Breast epithelium (tissue), 4 donors: ENCODE measurements at places on chromosomes 1 and 21. TPM values are rescaled to one million over a fixed set of nuclear protein-coding genes. Genes with fewer than 3 reads are reported as not detected.

Gene TRIM67
- total RNA-seq = not detected

Gene PRPF38A
- total RNA-seq = 20.9 TPM

Gene ANKRD35
- 7.0 TPM for total RNA-seq

Gene GTF2B
- total RNA-seq = 37.4 TPM

DNA sequence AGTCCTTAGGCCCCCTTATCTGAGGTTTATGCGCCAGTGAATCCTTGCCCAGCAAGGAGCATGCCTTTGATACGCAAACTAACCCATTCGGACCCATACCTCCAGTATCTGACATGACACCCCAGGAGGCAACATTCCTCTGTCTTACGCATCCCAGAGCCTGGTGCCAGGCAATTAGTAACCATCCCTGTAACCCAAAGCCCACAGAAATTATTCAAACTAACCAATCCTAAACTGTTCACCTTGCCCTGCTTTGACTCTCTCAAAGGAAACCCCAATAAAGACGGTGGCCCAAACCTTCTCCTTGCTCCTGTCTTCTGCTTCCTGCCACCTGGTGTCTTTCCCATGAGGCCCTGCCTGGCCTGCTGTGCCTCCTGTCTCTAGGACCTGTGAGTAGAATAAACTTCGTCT, 36.4 kb downstream of the ZNF496 start:
- no peak overlapping the region for H3K4me3 ChIP-seq
- no peaks in the 10 kb centered on the region for H3K4me1 ChIP-seq
- no peak overlapping the region for H3K27ac ChIP-seq
- H3K36me3 ChIP-seq = no peaks in the 10 kb centered on the region
- H3K27me3 ChIP-seq = no peaks in the 10 kb centered on the region

- H3K27ac ChIP-seq = peak within 1 kb of the TSS; percentile 99
- H3K4me1 ChIP-seq = peaks cover 11% of the 10 kb centered on the region
- no peak within 1 kb of the TSS for H3K4me3 ChIP-seq
- no peaks in the 10 kb centered on the region for H3K27me3 ChIP-seq
These were observed at the start of gene S100A2 for GRCh38 chr1:153565529-153566374. Gene S100A2, minus strand, starts transcription at chr1:153565844. Its CDS starts 1,967 bp downstream, at chr1:153563877.

DNA sequence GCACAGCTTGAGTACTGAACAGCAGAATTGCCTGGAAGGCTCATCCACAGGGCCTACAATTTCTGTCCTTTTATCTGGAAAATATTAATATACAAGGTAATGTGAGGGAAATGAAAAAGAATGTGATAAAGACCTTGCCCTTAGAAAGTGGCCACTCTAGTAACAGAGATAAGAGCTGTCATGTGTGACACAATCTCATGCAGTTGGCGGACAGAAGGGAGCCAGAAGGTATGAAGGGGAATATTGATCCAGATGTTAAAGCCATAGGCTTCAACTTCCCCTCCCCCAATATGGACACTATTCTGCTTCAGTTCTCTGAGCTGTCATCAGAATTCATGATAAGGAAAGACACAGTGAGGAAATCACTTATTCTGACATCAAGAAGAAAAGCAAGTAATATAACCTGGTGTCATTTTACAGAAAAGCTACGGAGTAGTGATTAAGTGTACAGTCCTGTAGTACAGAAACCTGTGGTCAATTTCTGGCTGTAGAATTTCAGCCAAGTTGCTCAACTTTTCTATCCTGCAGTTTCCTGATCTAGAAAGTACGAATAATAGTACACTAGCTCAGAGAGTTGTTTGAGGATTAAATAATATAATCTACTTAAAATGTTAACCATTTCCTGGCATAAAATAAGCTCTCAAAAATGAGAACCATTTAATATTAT, 572.1 kb downstream of the DPYD start:
- H3K27ac ChIP-seq = no peak overlapping the region
- no peak for DNase-seq
- H3K27me3 ChIP-seq = no peaks in the 10 kb centered on the region
- H3K4me3 ChIP-seq = no peak overlapping the region

- H3K4me1 ChIP-seq = no peaks in the 10 kb centered on the region
- no peak overlapping the region for H3K27ac ChIP-seq
- no peaks in the 10 kb centered on the region for H3K36me3 ChIP-seq
- no peak overlapping the region for H3K4me3 ChIP-seq
- no peak for DNase-seq
These were observed 108.9 kb downstream of the CRYAA start for GRCh38 chr21:43277481-43278351.

DNA sequence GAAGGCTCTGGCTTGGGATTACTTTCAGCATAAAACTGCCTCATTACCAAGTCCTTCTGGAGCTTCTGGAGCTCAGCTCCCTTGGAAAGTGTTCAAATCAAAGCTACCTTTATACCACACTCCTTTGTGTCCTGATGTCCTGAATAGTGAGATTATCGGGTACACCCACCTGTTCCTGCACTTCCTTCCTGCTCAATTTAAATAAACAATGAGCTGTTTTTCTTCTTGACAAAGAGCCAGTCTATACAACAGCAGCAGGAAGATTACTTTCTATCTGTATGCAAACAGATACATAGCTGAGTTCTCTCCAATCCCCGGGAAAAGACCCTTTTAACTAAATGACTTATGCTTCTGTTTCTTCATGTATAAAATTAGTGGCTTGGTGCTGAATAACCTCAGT, 258.0 kb upstream of the FMN2 start:
- H3K4me1 ChIP-seq = no peaks in the 10 kb centered on the region
- no peak overlapping the region for H3K27ac ChIP-seq
- H3K4me3 ChIP-seq = no peak overlapping the region
- no peaks in the 10 kb centered on the region for H3K27me3 ChIP-seq
- H3K36me3 ChIP-seq = no peaks in the 10 kb centered on the region

DNA sequence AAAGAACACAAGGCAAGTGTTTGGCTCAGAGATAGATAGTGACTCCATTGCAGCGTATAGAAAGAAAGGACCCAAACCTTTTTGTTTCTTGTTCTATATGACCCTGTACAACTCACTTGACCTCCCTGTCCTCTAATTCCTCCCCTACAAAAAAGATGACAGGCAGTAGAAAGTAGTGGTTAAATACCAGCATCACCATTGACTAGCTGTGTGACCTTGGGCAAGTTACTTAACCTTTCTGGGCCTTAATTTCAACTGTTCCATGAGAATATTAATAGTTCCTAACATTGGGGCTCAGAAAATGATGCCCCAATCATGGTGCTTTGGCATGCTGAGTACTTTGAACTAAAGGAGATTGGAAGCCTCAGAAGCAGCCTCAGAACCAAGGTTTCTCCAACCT, 46.7 kb upstream of the MAN1A2 start:
- H3K36me3 ChIP-seq = no peaks in the 10 kb centered on the region
- no peak overlapping the region for H3K4me3 ChIP-seq
- no peaks in the 10 kb centered on the region for H3K27me3 ChIP-seq
- no peaks in the 10 kb centered on the region for H3K4me1 ChIP-seq

- H3K4me3 ChIP-seq = no peak overlapping the region
- DNase-seq = no peak
- H3K36me3 ChIP-seq = no peaks in the 10 kb centered on the region
- no peaks in the 10 kb centered on the region for H3K4me1 ChIP-seq
- H3K27ac ChIP-seq = no peak overlapping the region
- no peaks in the 10 kb centered on the region for H3K27me3 ChIP-seq
These were observed 37.1 kb downstream of the NEXN start for GRCh38 chr1:77925518-77925917.

DNA sequence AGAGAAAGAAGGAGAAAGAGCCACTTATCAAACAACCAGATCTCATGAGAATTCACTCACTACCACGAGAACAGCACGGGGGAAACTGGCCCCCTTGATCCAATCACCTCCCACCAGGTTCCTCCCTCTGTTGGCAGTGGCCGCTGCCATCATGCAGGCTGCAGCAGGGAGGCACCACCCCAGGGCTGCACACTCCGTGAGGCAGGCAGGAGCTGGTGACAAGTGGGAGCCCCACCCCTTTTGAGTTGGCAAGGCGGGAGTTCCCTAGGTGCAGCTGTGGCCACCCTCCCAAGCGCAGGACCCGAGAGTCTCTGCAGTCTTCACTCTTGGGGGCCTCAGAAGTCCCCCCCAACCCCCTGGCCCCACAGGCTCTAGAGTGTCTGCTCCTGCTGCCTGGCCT, 83.9 kb upstream of the GJB5 start:
- H3K36me3 ChIP-seq = no peaks in the 10 kb centered on the region
- no peak overlapping the region for H3K4me3 ChIP-seq
- no peak for DNase-seq
- H3K27me3 ChIP-seq = peaks cover 3% of the 10 kb centered on the region
- H3K4me1 ChIP-seq = no peaks in the 10 kb centered on the region

GRCh38 chr1:246828818-246829217, 102.9 kb downstream of the AHCTF1 start:
- no peak overlapping the region for H3K27ac ChIP-seq
- no peaks in the 10 kb centered on the region for H3K36me3 ChIP-seq
- no peaks in the 10 kb centered on the region for H3K4me1 ChIP-seq
- H3K4me3 ChIP-seq = no peak overlapping the region
- H3K27me3 ChIP-seq = no peaks in the 10 kb centered on the region

- DNase-seq = no peak
- no peaks in the 10 kb centered on the region for H3K4me1 ChIP-seq
- no peak overlapping the region for H3K4me3 ChIP-seq
- H3K27ac ChIP-seq = no peak overlapping the region
- no peaks in the 10 kb centered on the region for H3K36me3 ChIP-seq
These were observed 714.9 kb downstream of the MATN1 start for GRCh38 chr1:30008372-30008997.

- H3K27ac ChIP-seq = no peak overlapping the region
- H3K4me1 ChIP-seq = no peaks in the 10 kb centered on the region
- H3K4me3 ChIP-seq = no peak overlapping the region
- no peaks in the 10 kb centered on the region for H3K27me3 ChIP-seq
- no peak for DNase-seq
- H3K36me3 ChIP-seq = no peaks in the 10 kb centered on the region
These were observed 142.4 kb upstream of the RUNX3 start for GRCh38 chr1:25072461-25072860.

- no peaks in the 10 kb centered on the region for H3K4me1 ChIP-seq
- H3K27me3 ChIP-seq = no peaks in the 10 kb centered on the region
- DNase-seq = no peak
- H3K36me3 ChIP-seq = no peaks in the 10 kb centered on the region
- no peak overlapping the region for H3K27ac ChIP-seq
- H3K4me3 ChIP-seq = no peak overlapping the region
These were observed 178.2 kb upstream of the ZNF644 start for GRCh38 chr1:91199988-91200387.

DNA sequence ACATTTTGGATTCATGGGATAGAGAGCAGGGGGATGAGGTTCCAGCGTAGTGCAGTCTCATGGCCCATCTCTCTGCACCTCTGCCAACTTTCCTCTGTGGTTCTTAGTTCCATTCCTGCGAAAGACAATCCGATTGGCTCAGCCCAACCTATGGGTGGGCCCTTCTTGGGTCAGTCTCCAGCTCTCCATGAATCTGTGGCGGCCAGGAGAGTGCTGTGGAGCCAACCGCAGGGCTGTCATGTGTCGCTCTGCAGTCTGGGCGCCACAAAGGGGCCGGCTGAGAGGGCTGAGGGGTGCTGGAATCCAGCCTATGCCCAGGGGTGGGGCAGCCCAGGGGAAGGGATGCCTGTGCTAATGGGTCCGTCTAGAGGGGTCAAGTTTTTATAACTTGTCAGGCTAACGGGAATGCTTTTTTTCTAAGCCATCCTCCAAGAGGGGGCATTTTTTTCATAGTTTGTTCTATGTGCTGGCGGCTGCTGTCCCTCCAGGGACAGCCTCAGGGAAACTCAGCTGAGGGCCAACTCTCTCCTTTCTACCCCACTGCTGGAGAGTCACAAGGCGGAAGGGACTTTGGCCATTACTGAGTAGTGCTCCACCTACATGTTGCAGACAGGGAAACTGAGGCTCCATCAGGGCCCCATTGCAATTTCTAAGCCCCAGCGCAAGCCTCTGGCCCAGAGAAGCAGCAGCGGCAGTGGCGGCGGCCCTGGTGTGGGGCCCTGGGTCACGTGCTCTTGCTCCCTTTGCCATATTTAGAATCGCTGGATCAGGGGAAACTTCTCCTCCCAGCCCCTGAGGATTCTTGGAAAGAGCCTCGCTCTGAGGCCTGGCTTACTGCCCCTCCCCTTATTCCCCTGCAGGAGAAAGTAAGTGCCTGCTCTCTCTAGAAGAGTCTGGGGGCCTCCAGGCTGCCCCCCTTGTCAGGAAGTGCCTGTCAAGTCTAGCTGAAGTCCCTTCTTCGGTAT, 23.4 kb downstream of the KCNQ4 start:
- no peaks in the 10 kb centered on the region for H3K27me3 ChIP-seq
- no peak overlapping the region for H3K4me3 ChIP-seq
- no peak for DNase-seq
- H3K4me1 ChIP-seq = no peaks in the 10 kb centered on the region
- H3K27ac ChIP-seq = no peak overlapping the region
- H3K36me3 ChIP-seq = no peaks in the 10 kb centered on the region

GRCh38 chr1:46523496-46524353, 27.7 kb downstream of the KNCN start:
- H3K27ac ChIP-seq = no peak overlapping the region
- H3K4me1 ChIP-seq = no peaks in the 10 kb centered on the region
- DNase-seq = no peak

DNA sequence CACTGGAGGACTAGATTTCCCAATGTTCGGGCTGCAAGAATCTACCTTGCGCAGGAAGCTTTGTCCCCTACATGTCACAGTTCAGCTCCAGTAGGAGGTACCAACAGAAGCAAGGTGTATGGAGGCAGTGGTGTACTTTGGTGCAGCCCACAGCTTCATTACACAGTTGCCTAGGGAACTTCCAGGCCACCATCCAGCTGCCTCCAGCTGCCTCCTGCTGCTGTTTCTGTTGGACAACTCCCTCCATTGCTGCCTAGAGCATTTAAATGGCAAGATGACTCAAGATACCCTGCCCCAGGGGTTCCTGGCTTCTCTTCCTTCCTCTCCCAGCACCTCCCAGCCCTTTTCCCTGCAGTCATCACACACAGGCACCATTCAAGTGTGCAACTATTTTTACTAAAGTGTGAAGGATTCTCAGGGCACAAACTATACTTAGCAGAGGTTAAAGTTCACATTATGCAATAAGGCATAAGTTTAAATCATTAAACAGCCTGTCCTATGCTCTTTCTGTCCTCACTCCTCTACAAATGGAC, 39.0 kb upstream of the ATP1A1 start:
- H3K36me3 ChIP-seq = no peaks in the 10 kb centered on the region
- H3K27ac ChIP-seq = no peak overlapping the region
- no peak for DNase-seq

DNA sequence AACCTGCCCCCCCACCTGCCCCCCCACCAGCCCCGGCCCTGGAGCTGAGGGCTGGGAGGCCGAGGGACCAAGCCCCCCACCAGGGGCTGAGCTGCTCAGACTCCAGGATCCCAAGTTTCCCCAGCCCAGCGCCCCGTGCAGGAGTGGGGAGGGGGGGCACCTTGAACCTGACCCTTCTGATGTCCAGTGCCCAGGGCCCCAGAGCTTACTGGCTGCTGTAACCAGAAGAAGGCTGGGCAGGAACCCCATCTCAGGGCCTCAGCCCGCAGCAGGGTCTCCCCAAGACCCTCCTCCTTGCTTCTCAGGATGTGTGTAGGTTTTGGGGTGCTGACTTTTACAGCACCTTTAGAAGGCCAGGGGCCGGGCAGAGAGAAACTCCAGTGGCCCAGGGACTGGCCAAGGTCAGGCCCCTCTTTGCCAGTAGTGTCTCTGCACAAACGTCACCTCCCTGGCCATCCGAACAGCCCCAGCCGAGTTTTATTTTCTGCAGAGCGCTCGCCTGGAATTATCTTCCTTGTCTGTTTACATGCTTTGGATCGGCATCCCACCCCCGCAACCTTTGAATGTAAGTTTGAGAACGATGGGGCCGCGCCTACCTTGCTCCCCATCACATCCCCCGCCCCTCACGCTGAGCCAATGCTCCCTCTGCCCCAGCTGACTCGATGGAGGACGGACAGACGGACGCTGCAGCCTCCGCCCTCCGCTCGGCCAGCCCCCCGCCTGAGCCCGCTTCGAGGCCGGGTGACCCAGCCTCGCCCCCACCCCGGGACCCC, 70.1 kb upstream of the CASZ1 start:
- DNase-seq = peak; percentile 35
- no peak overlapping the region for H3K27ac ChIP-seq
- peaks cover 5% of the 10 kb centered on the region for H3K4me1 ChIP-seq
- H3K27me3 ChIP-seq = no peaks in the 10 kb centered on the region
- H3K36me3 ChIP-seq = no peaks in the 10 kb centered on the region
- peak overlapping the region; percentile 76 for H3K4me3 ChIP-seq
